ENCODE measurements at places on chromosomes 1 and 21.
A peak's percentile ranks its signal among the peaks of the same experiment; 100 is the strongest.

DNA sequence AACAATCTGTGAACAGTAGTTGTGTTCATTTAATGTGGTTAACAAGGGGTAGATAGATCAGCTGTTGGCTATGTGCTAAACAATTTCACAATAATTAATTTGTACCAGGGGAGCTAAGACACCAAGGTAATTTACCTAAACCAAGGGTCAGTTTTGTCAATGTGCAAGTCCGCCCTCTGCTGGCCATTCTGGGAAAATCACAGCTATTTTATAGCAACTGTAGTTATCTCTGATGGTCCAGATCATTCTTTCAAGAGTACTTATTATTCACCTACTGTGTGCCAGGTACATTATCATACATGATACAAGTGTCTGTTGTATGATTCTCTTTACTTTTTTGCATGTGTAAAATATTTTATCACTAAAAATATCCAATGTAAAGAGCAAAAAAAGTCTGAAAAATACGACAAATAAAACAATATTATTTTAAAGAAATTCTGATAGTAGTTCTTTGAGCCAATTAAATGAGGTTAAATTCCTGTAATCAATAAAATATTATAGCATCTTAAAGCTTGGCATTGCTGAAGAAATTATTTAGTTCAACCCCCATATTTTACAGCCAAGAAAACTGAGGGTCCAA lies 312.3 kb upstream of the FAM78B start:
- DNase-seq, result peak; percentile 21

DNA sequence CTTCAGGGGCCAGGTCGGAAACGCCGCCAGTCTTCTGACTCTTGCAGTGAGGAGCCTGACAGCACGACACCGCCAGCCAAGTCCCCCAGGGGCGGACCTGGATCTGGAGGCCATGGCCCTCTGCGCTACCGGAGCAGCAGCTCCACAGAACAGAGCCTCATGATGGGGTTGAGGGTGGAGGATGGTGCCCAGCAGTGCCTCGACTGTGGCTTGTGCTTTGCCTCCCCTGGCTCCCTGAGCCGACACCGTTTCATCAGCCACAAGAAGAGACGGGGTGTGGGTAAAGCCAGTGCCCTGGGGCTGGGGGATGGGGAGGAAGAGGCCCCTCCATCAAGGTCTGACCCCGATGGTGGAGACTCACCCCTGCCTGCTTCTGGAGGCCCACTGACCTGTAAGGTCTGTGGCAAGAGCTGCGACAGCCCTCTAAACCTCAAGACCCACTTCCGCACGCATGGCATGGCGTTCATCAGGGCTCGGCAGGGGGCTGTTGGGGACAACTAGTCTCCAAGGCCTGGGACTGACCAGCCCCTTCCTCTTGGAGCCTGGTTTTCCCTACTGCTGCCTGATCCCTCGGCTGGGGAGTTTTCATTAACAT lies 8.7 kb downstream of the ZNF687 start:
- DNase-seq, result no peak

DNA sequence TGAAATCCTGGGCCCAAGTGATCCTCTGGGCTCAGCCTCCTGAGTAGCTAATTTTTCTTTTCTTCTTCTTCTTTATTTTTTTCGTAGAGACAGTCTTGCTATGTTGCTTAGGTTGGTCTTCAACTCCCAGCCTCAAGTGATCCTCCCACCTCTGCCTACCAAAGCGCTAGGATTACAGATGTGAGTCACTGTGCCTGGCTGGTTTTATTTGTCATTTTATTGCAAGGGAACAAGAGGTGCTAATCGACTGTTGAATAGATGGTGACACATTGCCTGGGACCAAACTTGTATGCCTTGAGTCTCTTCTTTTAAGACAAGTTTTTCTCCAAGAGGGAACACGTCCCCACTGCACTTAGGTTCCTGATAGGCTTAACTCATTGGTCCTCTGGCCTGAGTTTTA lies 20.0 kb upstream of the KLHDC8A start:
- peak; percentile 50 for DNase-seq

DNA sequence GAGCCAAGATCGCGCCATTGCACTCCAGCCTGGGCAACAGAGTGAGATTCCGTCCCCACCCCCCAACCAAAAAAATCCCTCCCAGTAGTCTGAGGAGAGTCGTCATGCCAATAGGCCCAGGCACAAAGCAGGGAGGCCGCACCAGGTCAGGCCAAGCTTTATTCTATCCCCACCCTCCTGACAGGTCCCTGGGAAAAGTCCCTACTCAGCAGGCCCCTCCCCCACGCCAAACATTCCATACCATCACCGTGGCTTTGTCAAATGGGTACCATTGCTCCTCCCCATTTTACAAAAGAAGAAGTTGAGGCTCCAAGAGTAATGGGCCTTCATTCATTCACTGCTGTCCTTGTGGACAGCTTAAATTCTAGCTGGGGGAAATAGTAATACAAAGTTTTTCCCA lies 5.3 kb downstream of the GPR3 start:
- DNase-seq, result no peak

DNA sequence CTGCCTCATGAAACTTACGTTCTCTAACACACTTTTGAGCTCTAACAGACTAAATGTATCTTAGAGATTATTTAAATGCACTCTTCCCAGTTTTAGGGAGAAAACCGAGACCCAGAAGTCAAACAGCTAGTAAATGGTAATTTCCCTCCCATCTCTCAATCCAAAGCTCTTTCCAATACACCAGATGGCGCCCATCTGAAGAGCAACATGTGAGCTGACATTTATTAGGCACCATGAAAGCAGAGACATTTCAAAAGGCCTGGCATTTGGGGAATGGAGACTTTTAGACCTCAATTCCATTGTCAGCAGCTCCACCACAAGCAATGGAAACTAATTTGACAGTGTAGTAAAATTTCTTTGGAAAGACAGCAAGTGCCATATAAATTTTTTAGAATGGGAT lies 191.4 kb downstream of the DAB1 start:
- no peak for DNase-seq

GRCh38 chr1:234655328-234656069 lies 45.5 kb upstream of the IRF2BP2 start:
- no peak for DNase-seq

DNA sequence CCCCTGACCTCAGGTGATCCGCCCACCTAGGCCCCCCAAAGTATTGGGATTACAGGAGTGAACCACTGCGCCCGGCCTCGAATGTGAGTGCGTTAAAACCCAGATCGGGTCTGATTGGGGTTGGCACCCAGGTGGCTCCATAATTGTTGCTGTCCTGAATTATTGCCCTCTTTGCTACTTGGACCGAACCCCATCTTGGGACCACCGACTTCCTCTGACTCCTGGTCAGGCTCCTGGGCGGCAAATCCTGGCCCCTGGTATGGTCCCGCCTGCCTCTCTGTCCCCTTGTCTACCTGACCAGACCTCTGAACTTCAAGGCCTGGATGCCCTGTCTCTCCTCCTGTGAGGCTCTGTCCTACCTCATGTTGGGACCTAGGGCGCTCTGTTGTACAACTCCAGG lies 32.8 kb downstream of the L1TD1 start:
- DNase-seq, result no peak

DNA sequence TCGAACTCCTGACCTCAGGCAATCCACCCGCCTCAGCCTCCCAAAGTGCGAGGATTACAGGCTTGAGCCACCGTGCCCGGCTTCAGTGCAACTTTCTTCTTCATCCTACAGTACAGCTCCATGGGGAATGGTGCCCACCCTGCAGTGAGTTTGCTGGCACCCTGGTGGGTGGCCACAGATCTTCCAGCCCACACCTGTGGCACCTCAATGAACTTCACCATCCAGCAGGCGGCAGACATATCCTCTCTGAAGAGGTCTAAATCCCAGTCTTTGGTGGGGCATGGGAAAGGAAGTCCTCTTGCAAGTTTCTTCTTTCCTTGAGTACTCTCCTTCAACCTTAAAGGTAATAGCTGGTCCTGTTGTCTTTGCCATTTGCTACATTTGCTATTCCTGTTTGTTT lies 18.1 kb upstream of the ZBTB8A start:
- no peak for DNase-seq

DNA sequence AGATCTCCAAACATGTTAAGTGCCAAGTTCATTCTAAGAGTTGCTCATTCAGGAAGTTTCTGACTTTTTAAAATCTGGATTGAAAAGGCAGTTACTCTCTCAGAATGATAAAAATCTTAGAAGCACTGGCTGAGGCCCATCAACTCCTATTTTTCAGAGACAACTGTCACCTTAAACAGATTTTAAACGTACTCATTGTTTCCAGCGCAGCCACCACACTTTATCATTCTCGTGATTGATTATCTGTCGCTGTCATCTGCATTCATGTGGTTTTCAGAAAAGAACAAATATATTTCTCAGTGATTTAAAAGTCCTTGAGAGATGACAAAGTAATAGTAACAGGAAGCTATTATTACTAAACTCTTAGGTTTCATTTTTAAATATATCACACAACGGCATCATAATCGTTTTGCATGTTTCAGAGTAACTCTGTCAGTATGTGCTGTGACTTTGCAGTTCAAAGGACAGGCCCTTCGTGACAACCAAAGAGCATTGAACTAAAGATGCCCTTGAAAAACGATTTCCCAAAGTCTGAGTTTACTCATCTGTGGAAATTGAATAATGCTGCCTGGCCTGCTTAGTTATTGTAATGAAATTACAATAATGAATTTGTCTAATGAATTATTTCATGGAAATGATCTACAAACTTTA lies 14.9 kb upstream of the KCNK1 start:
- DNase-seq, result no peak

- no peak for DNase-seq
These were observed 15.2 kb downstream of the TINAGL1 start for GRCh38 chr1:31591425-31592093.

DNA sequence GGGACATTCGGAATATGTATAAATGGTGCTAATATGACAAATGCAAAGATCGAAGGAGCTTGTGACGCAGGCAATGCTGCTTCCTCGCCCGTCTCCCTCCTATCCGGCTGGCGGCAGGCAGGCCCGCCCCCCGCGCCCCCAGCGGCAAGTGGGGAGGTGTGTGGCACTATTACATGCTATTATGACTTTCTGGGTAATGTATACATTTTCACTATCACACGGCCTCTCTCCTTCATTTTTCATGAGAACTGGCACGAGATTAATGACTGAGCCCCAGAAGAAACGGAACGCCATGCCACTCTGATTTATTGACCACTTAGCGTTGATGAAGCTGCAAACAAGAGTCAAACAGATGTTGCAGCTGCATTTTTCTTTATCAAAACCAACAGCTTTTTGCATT lies 138.9 kb upstream of the VAMP3 start:
- DNase-seq, result no peak

GRCh38 chr1:243596431-243597062 lies 253.5 kb downstream of the AKT3 start:
- no peak for DNase-seq

- DNase-seq, result no peak
These were observed 2.4 kb downstream of the LIX1L start for GRCh38 chr1:145955436-145955835.

DNA sequence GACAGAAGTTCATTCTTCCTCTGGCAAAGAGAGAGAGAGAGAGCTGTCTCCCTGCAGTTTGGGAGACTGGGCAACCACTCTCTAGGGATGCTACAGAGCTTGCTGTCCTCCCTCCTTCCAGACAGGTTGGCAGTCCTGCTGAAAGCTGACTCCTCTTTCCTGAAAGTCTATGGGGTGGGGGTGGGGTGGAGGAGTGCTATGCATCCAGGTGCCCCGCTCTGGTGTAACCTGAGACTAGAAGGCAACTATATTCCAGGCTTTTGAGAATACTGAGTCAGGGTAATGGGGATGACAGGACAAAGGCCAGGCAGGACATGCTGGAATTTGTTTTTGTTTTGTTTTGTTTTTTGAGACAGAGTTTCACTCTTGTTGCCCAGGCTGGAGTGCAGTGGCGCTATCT lies 55.4 kb downstream of the OPTC start:
- DNase-seq, result no peak

DNA sequence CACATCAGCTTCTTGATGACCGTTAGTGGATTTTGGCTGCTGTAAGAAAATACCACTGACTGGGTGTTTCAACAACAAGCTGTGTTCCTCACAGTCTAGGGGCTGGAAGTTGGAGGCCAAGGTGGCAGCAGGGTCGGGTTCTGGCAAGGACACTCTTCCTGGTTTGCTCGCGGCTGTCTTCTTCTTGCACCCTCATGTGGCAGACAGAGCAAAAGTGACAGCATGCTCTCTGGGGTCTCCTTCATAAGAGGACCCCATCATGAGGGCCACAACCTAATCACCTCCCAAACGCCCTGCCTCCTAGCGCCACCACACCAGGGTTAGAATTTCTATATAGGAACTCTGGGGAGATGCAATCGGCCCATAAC lies 18.6 kb upstream of the TSPEAR start:
- no peak for DNase-seq

GRCh38 chr1:208944981-208945451 lies 638.5 kb upstream of the CAMK1G start:
- no peak for DNase-seq

GRCh38 chr1:185297982-185298381 lies 19.1 kb downstream of the IVNS1ABP start:
- DNase-seq, result no peak

DNA sequence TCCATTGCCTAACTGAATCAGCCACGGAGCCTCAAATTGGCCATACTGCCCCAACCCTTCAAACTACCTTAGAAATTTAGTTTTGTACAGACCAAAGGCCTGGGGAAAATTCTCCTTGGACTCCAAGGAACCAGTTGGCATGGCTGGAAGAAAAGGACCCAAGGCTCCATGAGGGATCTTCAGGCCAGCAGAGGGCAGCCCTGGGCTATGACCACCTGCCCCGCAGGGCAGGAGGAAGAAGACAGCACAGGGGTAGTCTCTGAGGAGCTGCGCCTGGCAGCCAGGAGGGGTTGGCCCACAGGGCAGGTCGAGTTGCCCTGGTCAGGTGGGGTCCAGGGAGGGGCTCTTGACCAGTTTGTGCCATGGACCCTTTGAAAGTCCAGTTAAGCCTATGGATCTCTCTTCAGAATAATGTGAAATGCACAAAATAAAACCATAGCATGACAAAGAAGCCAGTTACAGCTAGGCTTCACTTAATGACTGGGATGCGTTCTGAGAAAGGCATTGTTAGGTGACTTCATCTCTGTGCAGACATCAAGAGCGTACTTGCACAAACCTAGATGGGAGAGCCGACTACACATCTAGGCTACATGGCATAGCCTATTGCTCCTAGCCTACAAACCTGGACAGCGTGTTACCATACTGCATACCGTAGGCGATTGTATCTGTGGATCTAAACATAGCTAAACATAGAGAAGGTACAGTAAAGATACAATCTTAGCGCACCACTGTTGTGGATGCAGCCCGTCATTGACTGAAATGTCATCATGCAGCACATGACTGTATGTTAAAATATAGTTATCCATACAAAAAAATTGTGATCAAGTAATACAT lies 26.1 kb downstream of the CACNA1S start:
- DNase-seq, result peak; percentile 51

All from HCT116 (cell line).